ENCODE measurements at places on chromosomes 2 and 18.
A peak's percentile ranks its signal among the peaks of the same experiment; 100 is the strongest.

DNA sequence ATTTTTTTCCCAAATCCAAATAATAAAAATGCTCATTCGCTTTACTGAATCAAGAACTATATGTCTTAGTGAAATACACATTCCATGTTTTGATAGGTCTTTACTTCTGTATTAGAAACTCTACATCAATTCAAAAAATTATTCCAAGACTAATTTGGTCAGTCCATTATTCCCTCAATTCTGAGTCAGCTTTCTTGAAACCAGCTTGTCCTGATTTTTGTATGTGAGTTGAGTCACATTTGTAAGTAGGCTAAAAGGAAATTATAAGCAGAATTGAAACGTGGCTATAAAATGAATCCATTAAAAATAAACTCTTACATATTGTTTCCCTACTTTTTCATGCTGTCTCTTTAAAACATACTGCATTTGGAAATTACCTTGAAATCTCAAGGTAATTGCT, 113.0 kb downstream of the DNER start:
- DNase-seq = no peak

DNA sequence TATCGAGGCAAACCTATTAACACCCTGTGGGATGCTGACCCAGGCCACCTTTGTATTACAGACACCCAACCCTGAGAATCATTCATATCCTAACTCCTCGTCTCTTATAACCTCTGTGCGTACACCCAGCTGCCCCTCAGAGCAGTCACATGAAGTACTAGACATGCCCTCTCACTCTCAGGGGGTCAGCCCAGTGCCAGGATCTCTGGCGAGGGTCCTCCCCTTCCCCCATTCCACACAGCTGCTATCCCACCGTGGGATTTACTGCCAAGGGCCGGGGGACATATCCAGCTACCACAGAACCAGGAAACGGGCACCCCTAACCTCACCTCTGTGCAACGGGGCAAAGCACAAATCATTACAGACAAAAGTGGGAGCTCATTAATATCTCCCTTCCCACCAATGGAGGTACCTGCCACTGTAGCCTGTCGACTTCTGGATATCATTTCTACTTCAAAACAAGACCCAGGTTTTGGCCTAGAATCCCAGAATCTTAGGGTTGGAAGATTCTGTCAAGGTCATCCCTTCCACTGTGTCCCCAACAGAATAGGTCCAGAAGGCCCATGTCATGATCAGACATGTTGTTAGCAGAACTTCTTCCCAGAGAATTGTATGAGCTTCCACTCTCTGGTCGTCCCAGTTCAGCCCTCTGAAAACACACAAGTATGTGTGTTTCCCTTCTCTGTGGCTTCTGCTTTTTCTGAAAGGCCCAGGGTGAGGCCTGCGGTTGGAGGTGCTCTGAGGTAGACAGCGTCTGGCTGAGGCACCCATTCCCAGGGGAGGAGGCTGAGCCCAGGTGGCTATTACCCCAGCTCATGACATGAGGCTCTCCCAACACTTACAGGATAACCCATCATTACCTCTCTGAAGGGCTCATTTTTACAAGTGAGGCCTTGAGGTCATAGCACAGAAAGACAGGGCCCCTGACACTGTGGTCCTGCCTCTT, 1.7 kb downstream of the TMBIM1 start:
- DNase-seq = no peak

DNA sequence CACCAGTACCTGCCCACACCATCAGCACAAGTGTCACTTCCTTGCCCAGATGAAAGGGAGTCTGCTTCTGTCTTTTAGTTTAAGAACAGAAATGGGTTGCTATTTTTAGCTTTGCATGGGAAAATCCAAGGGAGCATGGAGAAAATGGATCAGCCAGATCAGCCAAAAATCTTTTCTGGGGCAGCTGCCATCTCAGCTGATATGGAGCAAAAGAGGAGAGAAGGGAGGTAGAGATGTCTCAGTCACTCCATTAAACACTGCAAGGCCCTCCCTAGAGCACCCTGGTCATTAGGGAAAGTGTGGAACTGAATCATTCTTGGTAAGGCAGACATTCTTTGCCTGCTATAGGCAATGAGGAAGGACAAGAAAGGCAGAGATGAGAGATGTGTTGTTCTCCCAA, 79.9 kb downstream of the CTAGE1 start:
- DNase-seq = no peak

GRCh38 chr2:3534251-3534814, 15.0 kb upstream of the ADI1 start:
- DNase-seq = no peak

- no peak for DNase-seq
These were observed 125.9 kb upstream of the RNF152 start for GRCh38 chr18:62018759-62019041.

DNA sequence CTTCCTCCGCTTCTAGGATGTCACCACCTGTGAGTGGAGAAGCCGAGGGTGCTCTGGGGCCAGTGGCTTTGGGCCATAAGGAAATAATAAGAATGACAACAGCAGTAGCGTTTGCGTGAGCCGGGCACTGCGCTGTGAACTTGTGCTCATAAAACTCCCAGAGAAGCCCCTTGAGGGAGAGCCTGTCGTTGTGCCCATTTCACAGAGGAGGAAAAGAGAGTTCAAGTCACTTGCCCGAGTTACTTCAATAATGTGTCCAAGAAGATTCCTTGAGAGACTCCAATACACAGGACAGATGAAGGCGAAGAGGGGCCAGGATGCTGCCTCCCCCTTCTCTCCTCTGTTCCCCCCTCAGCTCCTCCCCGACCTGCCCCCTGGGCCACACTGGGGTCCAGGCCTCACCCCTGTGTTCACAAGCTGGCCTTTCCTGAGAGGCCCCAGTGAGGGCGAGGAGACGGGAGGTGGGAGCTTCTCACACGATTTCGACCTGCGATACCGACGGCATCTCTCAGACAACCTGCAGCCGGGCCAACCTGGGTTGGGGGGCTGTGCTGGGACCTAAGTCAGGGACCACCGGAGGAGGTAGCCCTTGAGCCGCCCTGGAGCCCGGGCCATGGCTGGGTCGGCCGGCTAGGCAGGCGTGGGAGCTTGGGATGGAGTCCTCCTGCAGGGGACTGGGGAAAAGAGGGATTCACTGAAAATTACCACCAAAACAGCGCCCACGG, 53.5 kb upstream of the UBE2F start:
- no peak for DNase-seq

DNA sequence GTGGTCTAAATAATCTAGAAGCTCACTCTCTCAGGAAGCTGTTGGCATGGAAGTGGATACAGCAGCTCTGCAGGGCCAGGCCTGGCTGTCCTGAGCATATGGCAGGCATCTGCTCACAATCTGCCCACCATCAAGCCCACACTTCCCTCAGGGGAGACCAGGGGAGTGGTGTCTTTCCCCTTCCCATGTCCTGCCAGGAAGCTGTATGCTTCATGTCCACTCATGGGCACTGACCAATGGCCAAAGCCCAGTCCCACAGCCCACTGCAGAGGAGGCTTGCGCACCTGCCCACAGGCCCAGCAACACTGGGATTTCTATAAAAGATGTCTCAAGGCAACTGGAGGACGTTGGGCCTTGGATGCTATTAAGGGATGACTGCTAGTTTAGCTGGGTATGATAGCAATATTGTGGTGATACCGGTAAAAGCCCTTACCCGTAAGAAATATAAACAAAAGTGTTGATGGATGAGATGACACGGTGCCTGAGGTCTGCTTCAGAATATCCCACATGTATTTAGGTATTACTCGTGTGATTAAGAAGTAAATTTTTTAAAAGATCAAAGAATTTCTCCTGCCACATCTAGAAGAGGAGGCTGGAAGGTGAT, 106.7 kb upstream of the CTDP1 start:
- DNase-seq = no peak

DNA sequence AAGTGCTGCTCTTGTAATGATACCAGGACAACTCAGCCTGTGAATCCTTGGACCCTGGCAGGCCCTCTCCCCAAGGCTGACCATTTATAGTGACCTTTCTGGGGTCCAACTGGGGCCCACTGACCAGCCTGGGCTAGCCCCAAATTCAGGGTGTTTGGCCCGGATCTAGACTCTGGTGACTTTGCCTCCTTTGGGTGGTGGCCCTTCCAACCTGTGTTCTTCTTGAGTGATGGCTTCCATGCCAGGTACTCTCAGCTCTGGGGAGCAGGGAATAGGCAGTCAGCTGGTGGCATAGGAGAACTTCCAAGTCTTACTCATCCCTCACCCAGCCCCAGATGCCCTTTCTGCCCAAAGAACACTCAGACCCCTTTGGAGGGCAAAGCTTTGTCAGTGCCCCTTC, 10.3 kb downstream of the MYO7B start:
- DNase-seq = no peak

DNA sequence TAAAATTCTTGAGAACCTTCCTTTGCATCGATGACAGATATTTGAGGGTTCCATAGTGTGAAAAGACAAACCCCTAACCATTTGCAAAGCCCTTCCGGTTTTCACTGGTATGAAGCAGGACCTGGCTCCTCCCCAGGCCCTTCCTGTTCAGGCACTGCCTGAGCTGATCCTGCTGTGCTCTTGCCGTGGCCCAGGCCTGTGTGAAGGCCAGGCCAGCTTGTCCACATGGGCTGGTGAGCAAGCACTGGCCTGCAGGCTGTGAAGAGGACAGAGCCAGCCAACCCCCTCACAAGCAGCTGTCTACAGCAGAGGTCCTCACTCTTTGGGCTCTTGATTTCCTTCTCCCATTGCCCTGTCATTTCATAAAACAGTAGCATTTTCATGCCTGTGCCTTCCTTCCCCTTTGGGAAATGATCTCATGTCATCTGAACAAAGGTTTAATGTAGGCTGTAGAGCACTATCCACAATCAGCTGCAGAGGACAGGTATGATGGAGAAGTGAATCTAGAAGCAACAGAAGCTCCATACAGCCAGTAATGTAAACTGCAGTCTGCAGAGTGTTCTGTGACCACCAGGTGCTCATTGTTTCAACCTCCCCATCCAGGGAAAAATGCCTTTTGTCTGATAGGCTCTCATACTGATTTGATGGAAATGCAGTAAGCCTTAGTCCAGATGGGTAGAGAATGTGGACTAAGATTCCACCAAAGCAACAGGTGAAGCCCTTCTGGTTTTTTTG, 19.8 kb downstream of the MPHOSPH10 start:
- DNase-seq = no peak

GRCh38 chr18:63947051-63947790, 1.9 kb upstream of the HMSD start:
- no peak for DNase-seq

GRCh38 chr2:197782126-197782525, 3.0 kb downstream of the BOLL start:
- DNase-seq = no peak

- DNase-seq = no peak
These were observed 44.0 kb downstream of the HK2 start for GRCh38 chr2:74877781-74878433.

GRCh38 chr2:27664154-27664574, 475 bp downstream of the SLC4A1AP start:
- DNase-seq = no peak

DNA sequence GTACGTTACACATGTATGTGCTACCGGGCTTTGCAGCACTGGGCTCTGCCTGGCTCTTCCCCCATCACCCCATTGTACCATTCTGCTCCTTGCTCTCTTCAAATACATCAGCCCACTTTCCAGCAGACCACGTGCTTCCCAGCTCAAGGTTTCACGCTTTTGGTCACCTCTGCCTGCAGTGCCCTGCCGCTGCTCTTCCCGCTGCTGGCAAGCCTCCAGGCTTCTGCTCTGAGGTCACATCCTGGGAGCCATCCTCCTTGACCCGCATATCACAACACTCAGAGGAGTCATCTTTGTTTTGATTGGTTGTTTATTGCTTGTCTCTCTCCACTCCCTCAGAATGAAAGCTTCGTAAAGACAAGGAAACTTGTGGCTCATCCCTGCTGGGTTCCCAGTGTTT, 34.1 kb downstream of the KIF5C start:
- no peak for DNase-seq

DNA sequence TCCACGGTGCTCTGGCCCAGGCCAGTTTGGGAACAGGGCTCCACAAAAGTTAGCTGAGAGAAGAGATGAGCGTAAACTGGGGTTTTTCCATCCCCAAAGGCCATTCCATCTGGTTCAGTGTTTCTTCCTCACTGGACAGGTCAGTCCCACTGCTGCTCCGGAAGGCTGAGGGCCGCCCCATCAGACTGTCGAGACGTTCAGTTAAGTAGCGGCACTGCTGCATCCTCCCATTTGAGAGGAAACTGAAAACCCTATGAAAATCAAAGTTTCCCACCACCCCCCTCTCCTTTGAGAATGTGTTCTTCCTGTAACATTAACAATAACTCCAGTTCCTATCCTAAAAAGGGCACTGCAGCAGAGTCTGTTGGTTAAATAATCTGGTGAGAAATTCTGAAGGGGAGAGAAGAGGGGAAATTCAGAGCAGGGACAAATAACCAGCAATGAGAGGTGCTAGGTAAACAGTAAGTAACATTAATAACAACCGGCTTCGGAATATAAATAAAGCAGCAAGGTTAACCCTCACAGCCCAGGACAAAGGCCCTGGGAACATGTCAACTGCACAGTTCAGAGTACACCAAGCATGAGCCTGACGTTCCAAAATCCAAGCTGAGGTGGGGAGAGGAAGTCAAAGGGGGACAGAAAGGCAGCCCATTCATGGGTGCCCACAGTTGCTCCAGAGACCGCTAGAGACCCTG, 55.4 kb downstream of the UXS1 start:
- no peak for DNase-seq

DNA sequence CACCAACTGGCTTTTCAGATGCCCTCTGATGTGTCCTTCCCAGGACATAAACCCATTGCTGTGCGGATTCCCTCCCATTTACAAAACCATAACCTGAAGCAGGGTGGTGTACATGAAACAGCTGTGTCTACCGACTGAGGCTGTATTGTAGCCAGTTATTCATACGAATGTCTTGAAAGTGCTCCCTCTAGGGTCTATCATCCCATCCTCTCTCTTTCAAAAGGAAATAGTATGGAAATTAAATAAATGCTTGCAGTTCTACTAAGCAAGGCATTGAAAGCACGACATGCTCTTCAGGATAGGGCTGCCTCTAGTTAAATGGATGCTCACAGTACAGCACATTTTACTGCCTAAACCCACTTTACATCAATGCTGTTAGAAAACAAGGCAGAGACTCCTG, 112.2 kb upstream of the PXDN start:
- DNase-seq = no peak

DNA sequence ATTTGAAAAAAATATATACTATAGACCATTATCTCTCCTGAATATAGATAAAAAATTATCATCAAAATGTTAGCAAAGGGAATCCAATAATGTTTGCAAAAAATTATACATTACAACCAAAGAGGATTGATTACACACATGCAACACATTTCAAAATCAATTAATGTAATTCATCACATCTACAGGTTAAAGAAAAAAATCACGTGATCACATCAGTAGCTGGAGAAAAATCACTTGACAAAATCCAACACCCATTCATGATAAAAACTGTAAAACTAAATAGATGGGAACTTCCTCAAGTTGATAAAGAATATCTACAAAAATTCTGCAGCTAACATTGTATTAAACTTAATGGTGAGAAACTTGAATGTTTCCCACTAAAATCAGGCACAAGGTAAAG, 1047.5 kb upstream of the CNTNAP5 start:
- DNase-seq = no peak

- DNase-seq = peak; percentile 60
These were observed 1.6 kb downstream of the TSHZ1 start for GRCh38 chr18:75211953-75212750.
